ENCODE measurements at places on chromosomes 3 and 15.

DNA sequence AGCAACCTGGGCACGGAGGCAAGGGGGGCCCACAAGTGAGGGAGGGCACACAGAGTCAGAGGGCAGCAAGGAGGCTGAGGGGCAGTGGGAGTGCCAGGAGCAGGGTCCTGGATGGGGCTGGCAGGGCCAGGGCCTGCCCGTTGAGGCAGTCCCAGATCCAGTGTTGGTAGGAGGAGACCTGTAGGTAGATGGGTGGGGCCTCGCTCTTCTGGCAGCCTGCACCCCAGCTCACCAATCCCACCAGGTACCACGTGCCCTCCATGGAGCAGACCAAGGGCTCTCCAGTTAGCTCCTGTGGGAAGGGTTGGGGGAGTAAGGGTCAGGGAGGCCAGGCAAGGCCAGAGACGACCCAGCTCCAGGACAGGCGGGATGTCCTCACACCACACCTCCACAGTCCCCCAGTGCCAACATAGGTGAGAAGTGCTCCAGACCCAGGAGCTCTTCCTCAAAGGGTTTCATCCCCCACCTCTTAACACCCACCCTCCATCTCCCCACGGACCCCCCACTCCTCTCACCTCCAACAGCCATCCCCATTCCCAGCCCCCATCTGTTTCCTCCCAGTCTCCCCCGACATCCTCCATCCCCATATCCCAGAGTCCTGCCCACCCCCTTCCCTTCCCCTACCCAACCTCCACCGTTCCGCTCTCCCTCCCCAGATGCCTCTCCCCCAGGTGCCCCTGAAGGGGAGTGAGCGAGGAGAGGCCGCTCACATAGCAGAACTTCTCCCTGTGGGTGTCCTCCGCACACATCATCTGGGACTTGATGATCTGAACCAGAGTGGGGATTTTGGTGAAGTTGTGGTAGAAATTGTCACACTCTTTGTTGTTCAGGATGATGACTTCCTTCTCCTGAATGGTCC is 5.2 kb downstream of the PRSS50 start:
- H3K4me3 ChIP-seq, result no peak overlapping the region
- H3K27ac ChIP-seq, result no peak overlapping the region
- peaks cover 2% of the 10 kb centered on the region for H3K27me3 ChIP-seq
- DNase-seq, result no peak
- no peaks in the 10 kb centered on the region for H3K36me3 ChIP-seq
- H3K4me1 ChIP-seq, result no peaks in the 10 kb centered on the region

- no peak overlapping the region for H3K4me3 ChIP-seq
- H3K36me3 ChIP-seq, result no peaks in the 10 kb centered on the region
- no peaks in the 10 kb centered on the region for H3K4me1 ChIP-seq
- no peak overlapping the region for H3K27ac ChIP-seq
- no peaks in the 10 kb centered on the region for H3K27me3 ChIP-seq
Measured at GRCh38 chr3:139564294-139564861, 24.8 kb upstream of the RBP1 start.

DNA sequence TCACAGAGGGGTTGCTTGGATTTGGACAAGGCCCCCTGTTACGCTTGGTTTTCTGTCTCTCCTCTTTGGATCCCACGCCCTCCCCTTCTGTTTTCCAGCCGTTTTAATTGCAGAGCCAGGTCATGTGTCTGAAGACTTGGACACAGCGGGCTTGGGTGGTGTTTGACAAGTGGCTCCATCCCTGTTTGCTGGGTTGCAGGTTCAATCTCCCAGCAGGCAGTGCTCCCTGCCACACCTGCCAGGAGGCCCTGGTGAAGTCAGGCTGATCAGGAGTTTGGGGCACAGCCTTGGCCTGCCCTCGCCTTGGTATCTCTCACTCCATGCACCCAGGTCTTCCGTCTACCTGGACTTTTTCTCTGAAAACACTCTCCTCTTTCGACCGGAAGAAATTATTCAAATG is 59.0 kb downstream of the PLXNA1 start:
- no peak overlapping the region for H3K4me3 ChIP-seq
- H3K27ac ChIP-seq, result no peak overlapping the region
- H3K36me3 ChIP-seq, result no peaks in the 10 kb centered on the region
- no peaks in the 10 kb centered on the region for H3K4me1 ChIP-seq

- no peak overlapping the region for H3K4me3 ChIP-seq
- H3K4me1 ChIP-seq, result no peaks in the 10 kb centered on the region
- H3K27me3 ChIP-seq, result no peaks in the 10 kb centered on the region
- no peaks in the 10 kb centered on the region for H3K36me3 ChIP-seq
Measured at GRCh38 chr15:37046876-37047614, 53.3 kb downstream of the MEIS2 start.

DNA sequence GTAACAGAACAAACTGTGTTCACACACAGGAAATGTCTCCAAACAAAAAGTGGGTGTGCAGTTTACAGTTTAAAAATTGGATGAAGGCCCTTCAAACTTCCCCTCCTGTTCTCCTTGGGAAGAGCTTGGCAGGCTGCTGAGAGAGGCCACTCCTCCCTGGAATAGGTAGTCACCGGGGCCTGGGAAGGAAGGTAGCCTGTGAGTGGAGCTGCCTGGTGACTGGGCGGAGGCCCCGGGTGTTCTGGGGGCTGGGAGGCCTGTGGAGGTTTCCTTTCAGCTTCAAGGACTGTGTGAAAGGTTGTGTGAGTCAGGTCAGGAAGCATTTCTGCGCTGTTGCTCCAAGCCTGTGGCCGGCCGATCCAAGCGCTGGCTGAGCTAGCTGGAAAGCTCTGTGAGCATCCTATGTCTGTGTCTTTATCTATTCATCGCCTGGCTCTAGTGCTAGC is 14.1 kb downstream of the SLCO3A1 start:
- H3K4me1 ChIP-seq, result peaks cover 75% of the 10 kb centered on the region
- H3K27ac ChIP-seq, result peak overlapping the region; percentile 35
- peaks cover 6% of the 10 kb centered on the region for H3K36me3 ChIP-seq
- peak overlapping the region; percentile 18 for H3K4me3 ChIP-seq
- DNase-seq, result no peak
- H3K27me3 ChIP-seq, result no peaks in the 10 kb centered on the region

DNA sequence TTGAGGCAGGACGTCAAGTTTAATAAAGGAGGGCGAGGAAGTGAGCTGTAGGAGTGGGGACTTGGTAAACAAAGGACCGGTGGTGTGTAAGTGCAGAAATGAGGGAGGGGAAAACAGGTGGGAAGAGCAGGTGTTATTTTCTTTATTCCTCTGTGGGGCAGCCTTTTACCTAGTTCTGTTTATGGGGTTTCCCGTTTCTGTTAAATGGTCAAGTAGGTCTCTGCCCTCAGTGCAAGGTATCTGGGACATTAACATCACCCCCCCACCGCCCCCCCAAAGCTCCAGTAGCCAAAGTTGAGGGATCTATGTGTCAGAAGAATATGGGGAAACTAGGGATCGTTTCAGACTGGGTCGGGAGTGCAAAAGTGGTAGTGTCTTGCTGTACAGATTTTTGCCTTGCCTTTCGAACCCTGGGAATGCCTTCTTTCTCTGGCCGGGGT is 893 bp downstream of the MGA start:
- H3K4me1 ChIP-seq, result peaks cover 39% of the 10 kb centered on the region
- peak overlapping the region; percentile 93 for H3K27ac ChIP-seq
- DNase-seq, result peak; percentile 9
- H3K36me3 ChIP-seq, result peaks cover 17% of the 10 kb centered on the region

- H3K36me3 ChIP-seq, result no peaks in the 10 kb centered on the region
- peaks cover 72% of the 10 kb centered on the region for H3K27me3 ChIP-seq
- DNase-seq, result no peak
- no peak overlapping the region for H3K4me3 ChIP-seq
- H3K27ac ChIP-seq, result no peak overlapping the region
Measured at GRCh38 chr3:17936736-17937480, 194.5 kb upstream of the TBC1D5 start.

GRCh38 chr3:118980832-118981231 is 53.8 kb downstream of the IGSF11 start:
- H3K27ac ChIP-seq, result no peak overlapping the region
- DNase-seq, result no peak
- H3K27me3 ChIP-seq, result peaks cover 49% of the 10 kb centered on the region
- H3K36me3 ChIP-seq, result no peaks in the 10 kb centered on the region
- H3K4me3 ChIP-seq, result no peak overlapping the region
- H3K4me1 ChIP-seq, result no peaks in the 10 kb centered on the region

GRCh38 chr15:23645371-23646164 is 2.1 kb downstream of the MAGEL2 start:
- H3K36me3 ChIP-seq, result no peaks in the 10 kb centered on the region
- no peak overlapping the region for H3K27ac ChIP-seq
- no peak for DNase-seq
- H3K27me3 ChIP-seq, result no peaks in the 10 kb centered on the region

GRCh38 chr3:153087595-153088566 is 74.1 kb upstream of the RAP2B start:
- H3K36me3 ChIP-seq, result no peaks in the 10 kb centered on the region
- no peak overlapping the region for H3K4me3 ChIP-seq
- no peak overlapping the region for H3K27ac ChIP-seq
- H3K4me1 ChIP-seq, result peaks cover 6% of the 10 kb centered on the region
- no peaks in the 10 kb centered on the region for H3K27me3 ChIP-seq
- DNase-seq, result no peak

GRCh38 chr3:20645340-20645739 is 459.3 kb upstream of the SGO1 start:
- no peak overlapping the region for H3K27ac ChIP-seq
- H3K4me3 ChIP-seq, result no peak overlapping the region
- H3K36me3 ChIP-seq, result peaks cover 2% of the 10 kb centered on the region
- H3K4me1 ChIP-seq, result no peaks in the 10 kb centered on the region
- no peak for DNase-seq

GRCh38 chr3:12750223-12750622 is 8.8 kb downstream of the TMEM40 start:
- H3K4me3 ChIP-seq, result no peak overlapping the region
- H3K27ac ChIP-seq, result no peak overlapping the region
- peaks cover 5% of the 10 kb centered on the region for H3K4me1 ChIP-seq

DNA sequence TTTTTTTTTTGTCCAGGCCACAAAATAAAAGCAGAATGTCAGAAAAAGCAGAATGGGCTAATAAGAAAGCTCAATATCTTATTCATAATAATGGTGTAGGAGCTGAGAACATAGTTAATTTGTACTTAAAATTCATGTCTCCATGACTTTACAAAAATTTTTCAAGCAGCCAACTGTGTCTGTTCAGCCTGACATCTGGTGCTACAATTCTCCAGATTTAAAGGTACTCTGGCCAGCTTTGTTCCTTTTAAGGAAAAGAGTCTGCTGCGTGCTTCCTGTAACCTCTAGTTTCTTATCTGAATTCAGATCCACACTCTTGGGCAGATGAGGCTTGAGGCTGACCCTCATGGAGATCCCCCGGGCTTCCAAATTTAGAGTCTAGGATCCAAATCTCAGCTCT is 8.7 kb upstream of the RFX7 start:
- peaks cover 50% of the 10 kb centered on the region for H3K27me3 ChIP-seq
- H3K36me3 ChIP-seq, result peaks cover 3% of the 10 kb centered on the region
- no peaks in the 10 kb centered on the region for H3K4me1 ChIP-seq
- no peak for DNase-seq

DNA sequence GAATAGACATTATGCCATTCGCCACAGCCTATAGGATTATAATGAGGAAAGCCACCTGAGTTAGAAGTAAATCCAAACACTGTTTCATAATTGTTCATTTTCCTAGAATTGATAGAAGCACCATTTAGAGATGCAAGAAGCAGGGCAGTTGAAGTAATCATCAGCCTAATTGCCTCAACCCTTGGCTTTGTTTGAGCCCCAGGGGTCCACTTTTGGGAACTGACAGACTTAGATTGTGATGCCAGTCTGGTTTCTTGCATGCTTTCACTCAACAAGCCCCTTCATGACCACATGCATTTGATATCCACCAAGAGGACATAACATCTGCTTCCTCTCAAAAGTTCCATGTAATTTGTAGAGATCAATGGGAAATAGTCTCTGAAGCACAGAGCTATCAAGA is 97.2 kb upstream of the COL8A1 start:
- no peak overlapping the region for H3K27ac ChIP-seq

DNA sequence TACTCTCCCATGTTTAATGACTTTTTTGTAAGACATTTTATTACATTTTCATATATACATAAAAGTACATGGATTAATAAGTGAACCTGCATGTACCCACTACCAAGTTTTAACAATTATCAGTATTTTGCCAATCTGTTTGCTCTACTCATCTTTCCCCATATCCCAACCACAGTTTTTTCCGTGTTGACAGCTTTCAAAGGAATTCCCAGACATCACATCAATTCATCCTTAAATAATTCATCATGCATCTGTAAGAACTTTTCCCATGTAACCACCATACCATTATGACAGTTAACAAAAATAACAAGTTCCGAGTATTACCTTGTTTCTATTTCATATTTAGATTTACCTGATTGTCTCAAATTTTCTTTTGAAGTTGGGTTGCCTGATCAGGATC is 436.7 kb downstream of the PDCD6IP start:
- H3K4me3 ChIP-seq, result no peak overlapping the region
- H3K27ac ChIP-seq, result no peak overlapping the region
- DNase-seq, result no peak
- peaks cover 42% of the 10 kb centered on the region for H3K27me3 ChIP-seq
- no peaks in the 10 kb centered on the region for H3K36me3 ChIP-seq
- no peaks in the 10 kb centered on the region for H3K4me1 ChIP-seq

GRCh38 chr3:192848371-192849233 is 69.1 kb downstream of the MB21D2 start:
- H3K4me3 ChIP-seq, result no peak overlapping the region
- H3K36me3 ChIP-seq, result peaks cover 2% of the 10 kb centered on the region
- no peak overlapping the region for H3K27ac ChIP-seq
- no peak for DNase-seq
- H3K27me3 ChIP-seq, result no peaks in the 10 kb centered on the region
- peaks cover 4% of the 10 kb centered on the region for H3K4me1 ChIP-seq

GRCh38 chr3:166554023-166554422 is 716.8 kb upstream of the BCHE start:
- H3K36me3 ChIP-seq, result no peaks in the 10 kb centered on the region
- no peak for DNase-seq
- no peak overlapping the region for H3K4me3 ChIP-seq
- no peaks in the 10 kb centered on the region for H3K4me1 ChIP-seq

DNA sequence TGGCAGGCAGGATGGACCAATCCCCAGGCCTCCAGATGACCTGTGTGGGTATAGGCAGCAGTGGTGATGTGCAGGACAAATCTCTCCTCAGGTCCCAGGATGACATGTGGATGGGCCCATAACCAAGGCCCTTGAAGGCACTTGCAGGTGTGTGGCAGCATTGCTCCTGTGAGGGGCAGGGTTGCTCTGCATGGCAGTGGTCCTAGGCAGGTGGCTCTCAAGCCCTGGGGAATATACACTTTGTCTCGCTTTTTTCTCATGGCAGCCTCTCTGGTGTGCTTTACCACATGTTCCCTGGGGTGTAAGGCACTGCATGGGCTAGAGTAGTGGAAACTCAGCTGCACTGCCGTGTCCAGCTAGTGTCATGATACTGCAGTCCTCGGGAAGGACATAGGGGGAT is 503.6 kb downstream of the UNC13C start:
- H3K4me3 ChIP-seq, result no peak overlapping the region
- DNase-seq, result no peak
- no peaks in the 10 kb centered on the region for H3K4me1 ChIP-seq

- DNase-seq, result no peak
- H3K4me3 ChIP-seq, result no peak overlapping the region
- H3K27ac ChIP-seq, result no peak overlapping the region
- peaks cover 16% of the 10 kb centered on the region for H3K27me3 ChIP-seq
- H3K36me3 ChIP-seq, result no peaks in the 10 kb centered on the region
- H3K4me1 ChIP-seq, result peaks cover under 1% of the 10 kb centered on the region
Measured at GRCh38 chr15:77547801-77548588, 84.7 kb downstream of the LINGO1 start.
